Astrocyte of the spinal cord (primary cell): ENCODE measurements at places on chromosomes 6 and 20.

DNA sequence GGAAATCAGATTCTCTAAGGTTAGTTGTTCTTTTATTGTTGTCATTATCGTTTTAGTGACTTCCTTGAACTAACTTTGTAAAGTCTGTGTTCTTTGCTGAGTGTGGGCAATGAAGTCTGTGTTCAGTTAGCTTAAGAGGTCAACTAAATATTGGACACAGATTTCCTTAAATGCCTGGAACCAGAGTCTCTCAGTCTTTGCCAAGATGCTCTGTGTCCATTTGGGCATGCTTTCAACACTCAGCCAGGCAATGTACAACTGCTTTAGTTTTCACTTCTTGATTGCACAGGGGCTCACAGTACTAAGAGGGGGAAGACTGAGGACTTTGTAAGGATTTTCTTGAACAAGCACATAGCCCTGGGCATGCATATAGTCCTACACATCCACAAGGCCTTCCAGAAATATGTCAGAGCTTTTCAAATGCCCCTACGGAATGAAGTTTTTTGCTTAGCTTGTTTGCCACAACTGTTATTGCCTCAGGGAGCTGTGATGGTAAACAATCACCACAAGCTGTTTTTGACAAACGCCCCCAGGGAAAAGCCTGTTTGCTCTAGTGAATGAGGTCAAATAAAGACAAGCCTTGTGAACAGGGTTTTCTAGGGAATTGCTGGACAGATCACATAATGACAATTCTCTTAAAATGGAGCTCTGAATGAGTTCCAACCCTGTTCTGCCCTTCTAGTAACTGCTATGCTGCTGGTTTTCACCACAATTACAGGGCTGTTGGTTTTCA is 82.5 kb downstream of the B3GAT2 start:
- no peak for DNase-seq

DNA sequence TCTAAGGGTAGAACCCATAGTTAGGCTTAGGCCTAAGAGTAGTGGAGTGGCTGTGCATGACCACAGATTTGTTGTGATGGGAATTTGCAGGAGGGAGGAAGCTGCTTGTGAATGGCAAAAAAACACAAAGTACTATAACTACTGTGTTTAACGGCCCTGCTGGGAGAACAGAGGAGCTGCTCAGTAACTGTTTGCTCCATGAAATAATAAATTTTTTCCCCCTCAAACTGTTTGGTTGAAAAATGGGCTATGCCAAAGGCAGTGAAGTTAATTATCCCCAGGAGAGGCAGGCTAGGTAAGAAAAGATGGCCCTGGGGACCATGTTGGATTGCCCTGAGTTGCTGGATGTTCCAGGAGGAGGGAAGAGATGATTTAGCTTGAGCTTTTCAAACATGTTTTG is 256.5 kb upstream of the PRND start:
- DNase-seq = no peak

DNA sequence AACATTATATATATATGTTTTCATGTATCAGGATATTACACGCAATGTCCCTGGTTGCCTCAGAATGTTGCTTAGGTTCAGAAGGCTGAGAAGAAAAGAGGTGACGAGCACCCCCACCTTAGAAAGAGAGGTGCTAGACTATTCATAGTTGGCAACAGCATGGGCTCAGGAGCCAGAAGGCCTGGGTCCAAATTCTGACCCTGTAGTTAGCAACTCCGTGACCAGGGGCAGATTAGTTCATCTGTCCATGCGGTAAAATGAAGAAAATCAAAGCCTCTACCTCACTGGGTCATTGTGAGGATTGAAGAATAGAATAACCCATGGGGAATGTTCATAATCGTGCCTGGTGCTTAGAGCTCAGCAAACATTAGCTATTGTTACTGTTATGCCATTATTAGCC is 5.4 kb upstream of the SIRT5 start:
- DNase-seq = no peak

GRCh38 chr20:44649976-44650375 is 1.5 kb downstream of the ADA start:
- DNase-seq = no peak

DNA sequence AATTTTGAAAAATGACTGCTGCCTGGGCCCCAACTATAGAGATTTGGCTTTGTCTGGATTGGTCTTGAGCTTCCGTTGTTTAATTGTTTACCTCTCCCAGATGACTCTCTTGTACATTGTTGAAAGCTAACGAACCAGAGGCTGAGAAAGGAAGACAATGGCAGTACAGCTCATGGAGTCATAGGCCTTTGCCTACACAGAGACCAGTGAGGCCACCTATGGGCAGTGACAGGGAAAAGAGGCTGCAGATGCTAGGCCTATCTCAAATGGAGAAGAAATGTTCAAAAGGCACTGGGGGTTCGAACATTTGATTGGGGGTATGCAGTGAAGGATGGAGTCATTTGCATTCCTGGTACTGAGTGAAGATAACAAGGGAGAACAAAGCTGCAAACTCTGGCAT is 29.1 kb downstream of the OPN5 start:
- DNase-seq = no peak

DNA sequence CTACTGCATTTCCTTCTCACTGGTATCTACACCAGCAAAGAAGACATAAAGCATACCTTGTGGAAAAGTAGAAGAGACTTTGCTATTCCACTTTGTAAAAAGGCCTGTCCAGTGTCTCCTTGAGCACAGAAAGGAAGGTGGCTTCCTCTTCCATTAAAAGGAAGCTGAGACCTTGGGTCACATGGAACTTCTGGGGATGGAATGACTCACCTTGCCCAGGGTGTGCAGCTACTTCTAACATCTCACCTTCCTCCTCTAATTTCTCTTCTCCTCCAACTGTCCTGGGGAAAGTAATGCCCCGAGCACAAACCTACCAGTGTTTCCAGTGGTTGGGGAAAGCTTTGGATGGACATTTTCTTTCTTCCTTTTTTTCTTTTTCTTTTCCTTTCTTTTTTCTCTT is 848.8 kb upstream of the MAP3K7 start:
- no peak for DNase-seq
